ENCODE measurements at places on chromosomes 13 and 19.

GRCh38 chr19:44884566-44884965, 6.5 kb upstream of the TOMM40 start:
- DNase-seq, result no peak

GRCh38 chr13:92734545-92734944, 492.1 kb upstream of the GPC6 start:
- no peak for DNase-seq

GRCh38 chr19:37983916-37984315, 76.9 kb downstream of the SIPA1L3 start:
- DNase-seq, result peak; percentile 40

- no peak for DNase-seq
Observed at GRCh38 chr13:88107570-88107969, 436.4 kb downstream of the SLITRK5 start.

- no peak for DNase-seq
Observed at GRCh38 chr19:16587833-16588823, 15.9 kb upstream of the SLC35E1 start.

DNA sequence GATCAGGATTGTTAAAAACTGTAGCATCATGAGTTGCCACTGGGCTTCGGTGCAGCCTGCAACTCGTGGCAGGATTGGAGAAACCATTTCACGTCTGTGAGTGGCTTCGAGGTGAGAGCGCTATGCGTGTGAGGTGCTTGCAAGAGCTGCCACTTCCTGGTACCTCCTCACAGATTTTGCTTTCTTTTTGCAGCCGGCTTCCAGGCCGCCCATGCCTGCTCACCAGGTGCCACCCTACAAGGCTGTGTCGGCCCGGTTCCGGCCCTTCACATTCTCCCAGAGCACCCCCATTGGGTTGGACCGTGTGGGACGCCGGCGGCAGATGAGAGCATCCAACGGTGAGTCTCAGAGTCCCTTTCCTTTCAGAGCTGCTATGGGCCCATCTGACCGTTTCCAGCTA, 57.9 kb upstream of the C1QTNF9 start:
- no peak for DNase-seq

- no peak for DNase-seq
Observed at GRCh38 chr19:54448040-54448773, 792 bp upstream of the LENG8 start.

- no peak for DNase-seq
Observed at GRCh38 chr13:89627996-89628395, 1719.5 kb upstream of the MIR17HG start.

GRCh38 chr13:110327051-110327721, 20.1 kb downstream of the COL4A2 start:
- DNase-seq, result no peak

- no peak for DNase-seq
Observed at GRCh38 chr13:22162889-22163288, 492.0 kb downstream of the FGF9 start.

DNA sequence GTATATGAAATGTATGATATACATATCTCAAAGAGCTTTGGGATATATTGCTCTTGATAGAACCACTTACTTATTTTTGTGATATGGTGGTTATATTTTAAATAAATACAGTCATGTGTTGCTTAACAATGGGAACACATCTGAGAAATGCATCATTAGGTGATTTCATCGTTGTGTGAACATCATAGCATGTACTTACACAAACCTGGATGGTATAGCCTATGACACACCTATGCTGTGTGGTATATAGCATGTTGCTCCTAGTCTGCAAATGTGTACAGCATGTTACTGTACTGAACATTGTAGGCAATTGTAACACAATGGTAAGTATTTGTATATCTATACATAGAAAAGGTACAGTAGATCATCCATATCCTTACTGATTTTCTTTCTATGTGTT, 7.7 kb downstream of the RB1 start:
- DNase-seq, result no peak

- no peak for DNase-seq
Observed at GRCh38 chr13:55190996-55191395, 1949.7 kb upstream of the PRR20A start.

DNA sequence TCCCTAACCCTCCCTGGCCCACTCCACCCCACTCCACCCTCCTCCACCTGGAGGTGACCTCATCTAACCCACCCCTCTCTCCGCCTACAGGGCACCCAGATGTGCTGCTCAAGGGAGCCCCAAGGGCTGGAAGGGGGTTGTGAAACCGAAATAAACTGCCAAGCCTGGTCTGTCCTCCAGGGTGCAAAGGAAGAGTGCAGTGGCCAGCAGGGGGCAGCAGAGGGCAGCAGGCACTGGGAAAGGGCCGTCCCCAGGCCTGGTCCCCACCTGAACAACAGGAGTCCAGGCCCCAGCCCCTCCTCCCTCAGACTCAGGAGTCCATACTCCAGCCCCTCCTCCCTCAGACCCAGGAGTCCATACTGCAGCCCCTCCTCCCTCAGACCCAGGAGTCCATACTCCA, 8.4 kb upstream of the BCAM start:
- DNase-seq, result peak; percentile 34

- DNase-seq, result no peak
Observed at GRCh38 chr13:59963383-59963782, 200.3 kb downstream of the DIAPH3 start.

DNA sequence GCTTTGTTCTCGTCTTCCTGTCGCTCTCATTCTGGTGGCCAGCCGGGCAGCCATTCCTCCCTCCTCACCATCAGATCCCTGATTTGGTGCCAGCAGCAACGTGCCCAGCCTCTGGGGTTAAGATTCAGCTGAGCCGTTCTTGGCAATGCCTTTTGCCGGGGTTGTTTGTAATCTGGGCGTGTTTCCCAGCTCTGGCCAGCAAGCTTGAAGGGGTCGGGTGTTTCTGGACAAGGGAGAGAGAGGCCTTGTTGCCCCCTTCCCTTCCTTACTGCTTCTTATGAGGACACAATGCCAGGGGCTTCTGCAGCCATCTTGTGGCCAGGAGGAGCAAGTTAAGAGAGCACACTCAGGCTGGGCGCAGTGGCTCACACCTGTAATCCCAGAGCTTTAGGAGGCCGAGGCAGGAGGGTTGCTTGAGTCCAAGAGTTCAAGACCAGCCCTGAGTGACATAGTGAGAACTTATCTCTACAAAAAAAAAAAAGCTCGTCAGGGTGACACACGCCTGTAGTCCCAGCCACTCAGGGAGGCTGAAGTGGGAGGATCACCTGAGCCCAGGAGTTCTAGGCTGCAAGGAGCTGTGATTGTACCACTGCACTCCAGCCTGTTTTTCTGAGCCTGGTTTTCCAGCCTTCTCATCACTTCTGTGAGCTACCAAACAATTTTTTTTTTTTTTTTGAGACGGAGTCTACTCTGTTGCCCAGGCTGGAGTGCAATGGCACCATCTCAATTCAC, 10.7 kb upstream of the CRTC1 start:
- peak; percentile 20 for DNase-seq

DNA sequence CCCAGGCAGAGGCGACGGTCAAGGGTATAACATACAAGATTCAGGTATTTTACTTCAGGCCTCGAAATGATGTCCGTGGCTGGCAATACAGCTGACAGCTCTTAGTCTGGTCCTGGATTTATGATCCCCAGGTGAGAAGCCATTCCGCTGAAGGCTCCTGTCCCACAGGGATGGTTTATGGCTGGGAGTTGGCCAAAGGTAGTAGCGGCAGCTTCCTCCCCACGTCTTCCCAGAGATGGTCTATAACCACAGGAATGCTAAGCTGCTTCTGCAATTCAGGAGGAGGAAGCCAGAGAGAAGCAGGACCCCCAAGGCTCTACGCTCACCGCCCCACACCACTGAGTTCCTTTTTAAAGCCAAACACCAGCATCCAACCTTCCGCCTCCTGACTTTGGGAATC, 27.1 kb downstream of the OLFM2 start:
- DNase-seq, result no peak

DNA sequence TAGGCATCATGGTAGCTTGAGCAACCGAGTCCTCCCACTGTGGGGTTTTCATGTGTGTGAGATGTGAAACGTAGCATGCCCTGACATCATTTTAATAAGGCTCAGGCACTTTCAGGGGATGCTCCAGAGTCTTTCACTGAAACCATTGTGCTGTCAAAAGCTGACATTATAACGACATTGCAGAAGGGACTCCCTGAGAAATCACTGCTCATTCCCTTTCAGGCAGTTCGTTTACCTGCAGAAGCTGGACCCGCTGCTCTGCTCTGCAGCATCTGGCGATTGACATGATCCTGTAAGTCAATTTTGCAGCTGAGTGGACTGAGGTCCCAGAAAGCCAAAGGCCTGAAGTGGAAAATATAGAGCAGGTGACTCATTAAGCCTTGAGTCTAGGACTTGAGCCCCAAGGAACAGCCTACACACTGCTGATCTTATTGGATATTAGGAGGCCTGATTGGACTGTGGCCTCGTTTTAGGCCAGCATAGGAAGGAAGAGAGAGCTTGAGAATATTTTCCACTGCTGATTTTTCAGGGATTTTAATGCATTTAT, 54.0 kb upstream of the CNMD start:
- no peak for DNase-seq

DNA sequence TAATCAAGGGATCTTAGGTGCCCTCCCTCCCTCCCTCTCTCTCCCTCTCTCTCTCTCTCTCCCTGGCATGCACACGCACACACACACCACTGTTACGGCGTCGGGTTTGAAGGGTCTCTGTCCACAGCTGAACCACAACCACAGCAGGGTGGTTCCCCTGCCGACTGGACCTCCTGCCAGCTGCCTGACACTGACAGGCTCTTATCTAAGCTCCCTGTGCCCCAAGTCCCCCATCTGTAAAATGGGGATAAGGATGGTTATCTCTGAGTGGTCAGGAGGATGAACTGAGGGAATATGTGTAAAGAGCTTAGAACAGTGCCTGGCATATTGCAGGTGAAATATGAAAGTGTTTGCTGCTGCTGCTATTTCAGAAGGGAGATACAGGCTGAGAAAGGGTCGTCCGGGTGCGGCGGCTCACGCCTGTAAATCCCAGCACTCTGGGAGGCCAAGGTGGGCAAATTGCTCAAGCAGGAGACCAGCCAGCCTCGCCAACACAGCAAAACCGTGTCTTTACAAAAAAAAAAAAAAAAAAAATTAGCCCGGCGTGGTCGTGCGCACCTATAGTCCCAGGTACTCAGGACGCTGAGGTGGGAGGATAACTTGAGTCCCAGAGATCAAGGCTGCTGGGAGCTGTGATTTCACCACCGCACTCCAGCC, 852 bp upstream of the SHISA7 start:
- DNase-seq, result no peak
